Mucosa of gallbladder (tissue), 1 donor: ENCODE measurements at places on chromosomes 6 and 20. TPM values are rescaled to one million over a fixed set of nuclear protein-coding genes. Genes with fewer than 3 reads are reported as not detected.

DNA sequence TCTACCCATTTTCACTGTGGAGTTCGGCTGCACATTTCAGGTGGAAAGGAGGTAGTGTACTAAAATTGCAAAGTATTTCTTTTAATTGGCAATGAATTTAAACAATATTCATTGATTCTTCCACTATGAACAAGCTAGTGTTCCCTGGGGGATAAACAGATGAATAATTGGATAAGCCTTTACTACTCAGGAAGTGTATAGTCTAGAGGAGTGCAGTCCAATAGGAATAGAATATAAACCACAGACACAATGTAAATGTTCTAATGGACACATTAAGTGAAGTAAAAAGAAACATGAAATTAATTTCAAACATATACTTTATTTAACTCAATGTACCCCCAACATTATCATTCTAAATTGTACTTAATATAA is 28.7 kb downstream of the SGK1 start:
- no peak for DNase-seq

DNA sequence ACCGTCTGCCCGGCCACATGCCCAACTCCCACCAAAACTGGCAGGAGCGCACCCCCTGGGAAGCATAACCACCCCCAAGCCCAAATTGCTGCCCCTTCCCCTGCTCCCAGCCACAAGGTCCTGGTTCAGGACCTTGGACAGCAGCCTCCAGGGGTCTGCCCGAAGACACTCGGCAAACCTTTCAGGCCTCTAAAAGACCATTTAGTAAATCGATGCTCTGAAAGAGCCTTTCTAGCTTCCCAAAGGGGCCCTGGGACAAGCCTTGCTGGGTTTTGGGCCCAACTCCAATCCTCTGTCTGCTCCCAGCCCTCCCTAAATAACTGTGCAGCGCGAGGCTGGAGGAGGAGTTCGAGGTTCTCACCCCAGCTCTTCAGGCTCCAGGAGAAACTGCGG is 30.5 kb downstream of the GRM4 start:
- DNase-seq: peak; percentile 10

DNA sequence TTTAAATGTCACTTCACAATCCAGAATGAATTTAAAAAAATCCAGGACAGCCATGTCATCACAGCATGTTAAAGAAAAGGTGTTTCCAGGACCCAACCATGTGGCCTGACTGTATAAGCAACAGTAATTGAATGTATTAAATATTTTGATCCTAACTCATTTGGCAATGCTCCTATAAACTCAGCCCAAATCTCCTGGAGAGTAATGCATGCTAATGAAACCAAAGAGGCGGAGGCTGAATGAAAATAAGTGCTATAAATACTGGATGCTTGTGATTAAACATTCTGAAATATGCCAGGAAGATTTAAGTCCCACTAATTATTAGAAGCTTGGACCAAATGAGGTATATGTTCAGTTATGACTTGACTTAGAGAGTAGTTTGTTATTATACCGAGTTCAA is 486.8 kb downstream of the FRK start:
- DNase-seq: no peak

DNA sequence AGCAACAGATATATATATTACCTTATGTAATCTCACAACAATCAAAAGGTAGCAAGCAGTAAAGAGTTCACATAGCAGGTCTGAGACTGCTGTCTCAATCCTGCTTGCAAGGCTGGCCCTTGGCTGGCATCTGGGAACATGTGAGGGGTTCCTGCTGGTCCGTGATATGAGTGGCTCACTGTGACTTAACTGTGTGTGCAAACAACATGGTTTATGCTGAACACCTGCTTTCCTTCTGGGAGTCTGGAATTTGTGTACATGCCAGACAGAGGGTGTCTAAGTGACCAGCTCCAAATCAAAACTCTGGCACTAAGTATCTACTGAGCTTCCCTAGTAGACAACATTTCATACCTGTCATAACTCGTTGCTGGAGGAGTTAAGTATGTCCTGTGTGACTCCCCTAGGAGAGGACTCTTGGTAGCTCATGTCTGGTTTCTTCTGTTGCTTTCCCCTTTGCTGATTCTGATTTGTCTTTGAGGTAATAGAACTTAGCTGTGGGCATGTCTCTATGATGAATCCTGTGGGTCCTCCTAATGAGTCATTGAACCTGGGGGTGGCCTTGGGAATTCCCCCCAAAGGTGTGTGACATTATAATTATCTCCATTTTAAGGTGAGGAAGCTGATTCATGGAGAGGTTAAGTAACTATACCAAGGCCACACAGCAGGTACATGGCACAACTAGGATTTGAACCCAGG is 131.6 kb upstream of the NEDD9 start:
- DNase-seq: no peak

DNA sequence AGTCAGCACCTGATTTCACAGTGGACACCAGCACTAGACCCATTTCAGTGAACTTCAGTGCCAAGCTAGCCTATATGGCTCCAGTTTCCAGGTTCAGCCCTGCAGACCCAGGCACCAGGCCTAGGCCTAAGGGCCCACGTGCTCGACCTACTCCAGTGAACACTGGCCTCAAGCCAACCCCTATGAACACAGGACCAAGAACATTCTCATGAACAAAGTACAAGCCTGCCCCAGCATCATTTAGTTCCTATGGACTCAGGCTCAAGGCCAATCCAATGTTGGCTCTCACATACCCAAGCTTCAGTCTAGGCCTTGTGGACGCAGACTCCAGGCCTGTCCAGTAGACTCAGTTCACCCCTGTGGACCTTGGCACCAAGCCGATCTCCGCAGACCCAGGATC is 385.5 kb downstream of the DHX35 start:
- no peak for DNase-seq

GRCh38 chr6:105429676-105430075 is 26.8 kb upstream of the PREP start:
- no peak for DNase-seq

DNA sequence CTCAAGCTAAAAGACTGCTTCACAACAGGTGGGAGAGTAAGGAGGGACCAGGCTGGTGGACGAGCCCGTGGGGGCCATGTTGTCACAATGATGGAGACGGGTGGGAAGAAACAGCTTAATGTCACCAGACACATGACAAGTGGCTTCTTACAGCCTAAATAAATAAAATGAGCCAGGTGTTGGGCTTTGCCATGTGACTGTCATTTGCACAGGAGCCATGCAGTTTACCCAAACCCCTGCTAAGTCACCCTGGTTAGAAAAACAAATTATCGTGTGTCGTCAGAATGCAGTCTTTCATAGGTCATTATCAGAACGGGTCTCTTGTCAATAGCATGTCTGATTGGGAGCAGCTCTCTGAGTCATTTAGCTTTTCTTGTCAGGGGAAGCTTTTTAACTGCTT is 18.5 kb downstream of the BTBD3 start:
- no peak for DNase-seq

ABHD16B gene
- not detected for total RNA-seq

GTF2H4 gene
- total RNA-seq: 37.0 TPM

- DNase-seq: no peak
Measured at GRCh38 chr20:61662968-61663331, 402.7 kb downstream of the TAF4 start.

AFG1L gene
- total RNA-seq: 8.0 TPM

GRCh38 chr6:50128420-50129005 is 78.8 kb upstream of the DEFB112 start:
- DNase-seq: no peak

MEI4 gene
- 0.17 TPM for total RNA-seq

DNA sequence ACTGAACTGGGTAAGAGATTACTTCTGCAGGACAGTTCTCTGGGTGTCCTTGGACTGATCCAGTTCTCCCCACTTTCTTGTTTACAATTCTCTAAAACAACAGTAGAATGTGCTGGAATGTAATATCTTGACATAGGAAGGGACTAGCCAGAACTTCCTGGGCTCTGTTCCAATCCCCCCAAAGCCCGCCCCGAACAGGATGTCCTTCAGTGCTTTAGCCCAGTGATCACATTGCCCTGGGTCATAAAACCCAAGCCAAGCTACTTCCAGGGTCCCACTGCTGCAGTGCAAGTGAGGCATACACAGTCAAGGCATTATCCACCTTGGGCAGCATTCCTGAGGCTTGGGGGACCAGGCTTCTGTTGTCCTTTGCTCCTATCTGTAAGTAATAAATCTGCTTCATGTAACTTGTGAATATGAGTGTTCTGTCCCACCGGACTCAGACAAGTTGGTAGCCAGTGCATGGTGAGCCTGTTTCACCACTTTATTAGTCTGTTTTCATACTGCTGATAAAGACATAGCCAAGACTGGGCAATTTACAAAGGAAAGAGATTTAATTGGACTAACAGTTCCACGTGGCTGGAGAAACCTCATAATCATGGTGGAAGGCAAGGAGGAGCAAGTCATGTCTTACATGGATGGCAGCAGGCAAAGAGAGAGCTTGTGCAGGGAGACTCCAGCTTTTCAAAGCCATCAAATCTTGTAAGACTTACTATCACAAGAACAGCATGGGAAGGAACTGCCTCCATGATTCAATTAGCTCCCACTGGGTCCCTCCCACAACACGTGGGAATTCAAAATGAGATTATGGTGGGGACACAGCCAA is 23.5 kb downstream of the FITM2 start:
- peak; percentile 47 for DNase-seq

WFDC10A gene
- not detected for total RNA-seq

GRCh38 chr6:168098431-168098861 is 19.4 kb upstream of the FRMD1 start:
- DNase-seq: no peak

ULBP2 gene
- 0.14 TPM for total RNA-seq

DNA sequence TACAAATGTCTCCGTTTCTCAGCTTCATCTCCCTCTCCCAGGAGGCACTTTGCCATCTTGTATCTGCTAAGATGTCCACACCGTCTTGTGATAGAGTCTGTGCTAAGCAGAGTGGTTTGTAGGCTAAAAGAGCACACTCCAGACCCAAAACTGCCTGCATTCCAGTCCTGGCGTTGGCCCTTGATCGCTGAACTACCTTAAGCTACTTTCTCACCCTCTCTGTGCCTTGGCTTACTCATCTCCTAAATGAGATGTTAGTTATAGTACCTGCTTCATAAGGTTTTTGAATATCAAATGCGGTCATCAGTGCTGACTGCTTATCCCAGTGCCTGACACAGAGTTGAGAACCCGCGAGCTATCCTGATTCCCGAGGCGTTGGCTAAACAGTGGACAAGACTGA is 14.0 kb downstream of the CASS4 start:
- DNase-seq: no peak

- no peak for DNase-seq
Measured at GRCh38 chr6:93235775-93236174, 183.6 kb downstream of the EPHA7 start.

TUBB2B gene
- 24.5 TPM for total RNA-seq

ZSCAN16 gene
- total RNA-seq: 5.8 TPM

DNA sequence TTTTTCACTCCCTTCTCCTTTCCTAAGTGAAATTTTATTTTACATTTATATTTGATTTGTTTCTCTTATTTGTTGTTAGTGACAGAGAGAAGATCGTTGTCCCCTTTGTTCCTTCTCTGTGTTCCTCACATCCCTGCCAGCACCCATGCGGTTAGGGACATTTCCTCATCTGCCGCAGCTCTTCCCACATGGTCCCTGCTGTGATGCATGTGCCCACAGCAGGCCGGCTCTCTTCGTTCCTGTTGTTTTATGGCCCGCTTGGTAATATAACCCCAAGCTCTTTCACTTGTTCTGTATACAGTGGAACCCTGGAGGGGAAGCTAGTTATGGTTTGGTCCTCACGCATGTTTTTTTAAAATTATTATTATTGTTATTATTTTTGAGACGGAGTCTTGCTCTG is 23.6 kb downstream of the DTD1 start:
- DNase-seq: no peak

DNA sequence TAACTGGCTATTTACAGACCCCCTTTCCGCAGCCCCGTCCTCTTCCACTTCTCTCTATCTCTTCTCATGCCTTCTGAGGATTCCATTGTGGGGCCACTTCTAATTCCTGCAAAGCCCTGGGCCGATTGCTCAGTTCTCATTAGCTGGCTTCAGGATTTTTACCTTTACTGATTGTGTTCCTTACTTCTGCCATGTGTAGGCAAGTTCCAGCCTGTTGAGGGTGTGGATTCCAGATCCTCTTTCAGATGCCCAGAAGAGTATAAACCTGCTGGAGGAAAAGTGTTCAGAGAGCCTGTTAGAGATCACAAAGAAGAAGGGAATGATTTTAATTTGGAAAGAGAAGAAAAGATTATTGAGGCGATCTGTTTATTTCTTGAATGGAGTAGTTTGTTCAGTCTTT is 5.4 kb downstream of the DSE start:
- DNase-seq: no peak

BACH2 gene
- 2.6 TPM for total RNA-seq

DNA sequence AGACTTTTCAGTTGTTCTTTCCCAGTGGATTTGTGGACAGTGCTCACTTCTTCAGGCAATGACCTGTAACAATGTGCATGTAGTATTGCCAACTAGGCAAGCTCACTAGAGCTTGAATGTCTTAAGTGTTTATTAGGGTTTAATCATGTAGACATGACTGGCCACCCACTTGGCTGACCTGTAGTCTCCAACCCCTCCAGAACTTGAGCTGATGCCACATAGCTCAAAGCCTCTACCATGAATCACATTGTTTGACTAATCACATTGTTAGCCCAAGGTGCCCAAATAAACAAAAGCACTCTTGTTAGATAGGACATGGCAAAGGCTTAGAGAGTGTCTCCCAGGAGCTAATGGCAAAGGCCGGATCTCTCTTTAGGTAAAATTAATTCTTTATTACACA is 272.7 kb downstream of the GRIK2 start:
- no peak for DNase-seq

- DNase-seq: no peak
Measured at GRCh38 chr6:26394289-26394688, 7.8 kb upstream of the BTN3A1 start.

GRCh38 chr20:576156-576555 is 32.6 kb upstream of the CSNK2A1 start:
- no peak for DNase-seq

DNA sequence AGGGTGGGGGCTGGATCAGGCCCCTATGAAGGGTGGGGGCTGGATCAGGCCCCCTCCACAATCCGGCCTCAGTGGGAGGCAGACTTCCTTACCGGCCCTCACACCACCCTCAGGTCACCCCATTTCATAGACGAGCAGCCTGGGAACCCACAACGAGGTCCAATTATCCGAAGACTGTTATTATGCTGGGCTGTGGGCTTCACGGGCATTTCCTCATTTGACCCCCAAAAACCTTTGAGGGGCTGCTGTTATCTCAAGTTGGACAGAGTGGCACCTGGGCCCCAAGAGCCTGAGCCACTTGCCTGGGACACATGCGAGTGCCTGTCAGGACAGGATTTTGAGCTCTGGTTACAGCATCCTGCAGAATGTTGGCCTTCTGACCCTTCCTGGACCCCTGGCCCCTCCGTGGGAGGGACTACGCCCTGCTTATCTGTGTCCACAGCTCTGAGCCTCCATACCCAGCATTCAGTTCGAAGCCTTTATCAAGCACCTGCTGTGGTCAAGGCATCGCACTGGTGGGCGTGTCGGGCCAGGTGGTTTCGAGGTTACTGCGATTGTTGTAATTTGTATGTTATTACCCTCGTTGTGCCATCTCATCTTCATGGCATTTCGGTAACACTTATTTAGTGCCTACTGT is 34.5 kb upstream of the PCMTD2 start:
- DNase-seq: no peak

DNA sequence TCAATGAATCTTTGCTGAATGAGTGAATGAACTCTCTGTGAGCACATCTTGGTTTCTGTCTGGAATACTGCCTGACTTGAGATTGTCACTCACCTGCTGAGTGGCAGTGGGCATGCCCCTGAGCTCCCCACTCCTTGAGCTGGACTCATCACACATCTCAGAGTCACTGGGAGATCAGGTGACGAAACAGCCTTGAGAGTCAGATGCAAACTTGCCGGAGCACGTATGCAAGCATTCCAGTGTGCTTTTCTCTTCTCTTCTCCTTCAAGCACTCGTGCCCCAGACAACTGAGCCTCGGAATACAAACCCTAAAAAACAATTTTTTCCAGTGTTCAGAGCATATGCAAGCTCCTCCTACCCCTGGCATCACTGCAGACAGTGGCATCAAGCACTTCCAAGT is 9.4 kb upstream of the BMP7 start:
- DNase-seq: no peak
